Activated T-cell treated with anti-CD3 and anti-CD28 coated beads for 24 hours (primary cell): ENCODE measurements at places on chromosomes 12 and 14.

DNA sequence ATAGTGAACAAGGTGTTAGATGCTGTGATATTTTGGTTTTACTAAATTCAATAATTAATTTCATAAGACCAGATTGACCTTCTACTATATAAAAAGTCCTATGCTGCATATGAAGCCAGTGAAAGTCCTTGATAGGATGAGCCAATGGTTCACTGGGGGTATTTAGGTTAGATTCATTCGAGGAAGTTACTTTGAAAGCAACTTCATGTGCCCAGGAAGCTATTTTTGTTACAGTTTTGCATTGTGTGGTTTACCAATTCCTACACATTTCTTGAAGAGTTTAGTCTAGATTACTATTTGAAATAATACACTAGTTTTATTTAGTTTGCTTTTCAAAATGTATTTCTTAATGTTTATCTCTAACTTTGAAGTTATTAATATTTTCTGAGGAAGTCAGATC lies 58.5 kb upstream of the RMST start:
- DNase-seq: no peak

- peak; percentile 69 for DNase-seq
Observed at GRCh38 chr14:73741386-73741875, 27.2 kb upstream of the PNMA1 start.

- no peak for DNase-seq
Observed at GRCh38 chr14:56331592-56332216, 213.5 kb downstream of the PELI2 start.

- DNase-seq: no peak
Observed at GRCh38 chr12:4116251-4117111, 157.1 kb upstream of the CCND2 start.

DNA sequence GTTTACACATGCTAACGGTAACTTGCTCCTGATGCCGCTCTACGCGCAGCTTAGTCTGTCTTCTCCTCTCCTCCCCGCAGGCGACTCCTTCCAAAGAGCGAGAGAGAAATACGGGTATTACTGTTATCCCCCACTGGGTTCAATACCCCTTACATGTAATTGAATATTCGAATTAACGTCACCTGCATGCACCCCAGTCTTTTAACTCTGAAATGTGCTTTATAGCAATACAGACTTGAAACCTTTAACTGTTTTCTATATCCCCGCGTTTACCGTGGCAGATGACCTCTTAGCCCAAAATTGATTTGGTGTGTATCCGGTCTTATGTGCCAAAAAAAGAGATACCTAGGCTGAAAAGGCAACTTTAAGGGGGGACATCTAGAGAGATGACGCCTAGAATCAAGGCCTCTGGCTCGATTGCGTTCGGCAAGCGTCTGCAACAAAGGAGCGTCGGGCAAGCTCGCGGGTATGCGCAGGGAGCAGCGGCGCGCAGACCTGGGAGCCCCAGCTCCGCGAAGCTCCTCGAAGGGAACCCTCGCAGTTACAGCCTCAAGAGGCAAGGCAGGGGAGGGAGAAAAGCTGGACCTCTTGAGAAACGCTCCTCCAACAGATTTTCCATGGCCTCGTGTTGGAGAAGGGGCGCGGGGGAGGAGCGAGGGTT lies 6.8 kb upstream of the FOXG1 start:
- DNase-seq: no peak

DNA sequence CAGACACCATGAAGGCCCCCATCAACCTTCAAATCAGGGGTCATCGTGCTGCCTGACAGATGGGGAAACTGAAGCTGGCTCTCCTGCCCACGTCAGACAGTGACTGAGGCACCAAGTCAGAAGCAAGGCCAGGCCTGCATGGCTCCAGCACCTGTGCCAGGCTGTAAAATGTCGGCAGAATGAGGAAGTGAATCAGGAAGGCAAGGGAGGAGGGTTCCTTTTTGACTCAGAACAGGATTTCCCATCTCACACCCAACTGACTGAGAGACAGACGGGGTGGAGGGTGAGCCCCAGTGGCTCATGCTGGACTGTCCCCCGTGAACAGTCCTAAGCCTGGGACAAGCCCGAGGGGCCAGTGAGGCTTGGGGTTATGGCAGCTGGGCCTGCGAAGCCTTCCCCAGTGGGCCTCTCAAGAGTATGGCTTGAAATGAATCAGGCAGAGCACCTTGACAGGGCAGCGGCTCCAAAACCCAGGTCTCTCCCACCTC lies 20.9 kb downstream of the SYNE3 start:
- DNase-seq: no peak

DNA sequence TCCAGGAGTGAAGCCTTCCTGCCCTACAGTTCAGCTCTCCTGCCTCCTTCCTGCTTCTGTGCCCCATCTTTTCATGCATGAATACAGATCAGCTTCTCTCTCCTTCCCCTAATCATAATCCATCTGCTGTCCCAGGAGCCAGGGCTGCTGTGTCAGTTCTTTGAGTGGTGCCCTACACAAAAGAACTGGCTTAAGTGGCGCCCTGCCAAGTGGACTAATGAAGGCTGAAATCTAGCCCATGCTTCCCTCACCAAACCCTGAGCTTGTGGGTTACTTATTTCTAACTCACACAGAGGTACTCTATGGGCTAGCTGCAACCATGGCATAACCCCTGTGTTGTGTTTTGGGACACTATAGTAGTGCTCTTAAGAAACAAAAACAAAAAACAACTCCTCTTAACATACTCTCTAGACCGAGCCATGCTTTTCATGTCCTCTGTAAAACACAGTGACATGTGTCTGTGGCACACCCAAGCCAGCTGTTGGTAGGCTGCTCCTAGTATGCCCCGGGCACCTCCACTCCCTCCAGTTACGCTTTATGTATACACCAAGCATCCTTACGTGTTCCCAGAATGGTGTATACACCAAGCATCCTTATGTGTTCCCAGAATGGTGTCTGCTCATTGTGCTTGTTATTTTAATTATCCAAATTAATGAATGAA lies 19.3 kb upstream of the ETV6 start:
- DNase-seq: no peak

- DNase-seq: no peak
Observed at GRCh38 chr14:92695562-92695961, 52.9 kb downstream of the LGMN start.
